ENCODE measurements at places on chromosomes 2 and 18.
A peak's percentile ranks its signal among the peaks of the same experiment; 100 is the strongest.

GRCh38 chr2:145076085-145076484 is 556.2 kb upstream of the ZEB2 start:
- DNase-seq = no peak

DNA sequence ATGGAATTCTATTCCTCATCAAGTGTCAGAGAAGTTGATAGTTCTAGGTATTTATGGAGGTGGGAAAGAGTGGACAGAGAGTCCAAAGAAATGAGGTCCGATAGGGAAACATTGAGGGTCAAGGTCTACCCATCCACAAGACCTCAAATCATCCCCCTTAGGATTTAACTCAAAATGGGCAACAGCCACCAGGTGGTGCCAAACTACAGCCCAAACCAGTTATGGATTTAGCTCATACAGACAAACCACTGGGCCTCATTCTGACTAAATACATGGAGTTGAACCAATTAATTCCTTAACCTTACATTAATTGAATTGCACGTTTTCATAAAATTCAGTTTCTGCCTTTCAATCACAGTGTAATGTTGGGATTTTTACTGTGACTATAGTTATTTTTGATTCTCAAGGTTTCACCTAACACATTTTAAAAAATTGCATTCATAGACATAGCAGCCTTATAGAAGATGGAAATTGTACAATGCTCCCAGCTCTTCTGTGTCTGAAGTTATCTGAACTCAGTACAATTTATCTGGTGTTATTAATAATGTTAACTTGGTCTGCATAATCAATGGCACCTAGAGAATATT is 98.2 kb upstream of the HNMT start:
- DNase-seq = peak; percentile 24

GRCh38 chr2:39528701-39529100 is 91.6 kb upstream of the MAP4K3 start:
- DNase-seq = no peak

GRCh38 chr2:141329964-141330363 is 800.9 kb downstream of the LRP1B start:
- DNase-seq = no peak

DNA sequence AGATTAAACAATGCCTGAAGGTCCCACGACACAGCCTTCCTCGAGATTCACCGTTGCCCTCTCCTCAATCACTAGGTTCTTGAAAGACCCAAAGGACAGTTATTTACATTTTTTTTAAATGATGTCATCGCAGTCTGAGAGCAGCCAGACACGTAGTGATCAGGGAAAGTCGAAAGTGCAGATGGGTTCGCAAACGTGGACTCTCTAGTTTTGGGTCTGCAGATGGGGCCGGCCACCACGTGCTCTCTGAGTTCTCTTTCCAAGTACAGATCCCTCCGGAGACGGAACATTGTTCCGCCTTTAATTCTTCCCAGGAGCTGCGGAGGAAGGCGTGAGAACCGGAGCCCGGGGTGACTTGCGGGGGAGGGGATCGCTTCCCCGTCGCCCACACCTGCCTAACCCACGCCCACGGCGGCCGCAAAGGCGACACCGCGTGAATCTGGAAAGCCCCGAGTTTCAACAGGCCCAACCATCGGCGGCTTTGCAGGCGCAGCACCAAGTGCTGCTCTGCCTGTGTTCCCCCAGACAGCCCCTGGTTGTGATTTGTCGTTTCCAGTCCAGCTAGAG is 54.3 kb downstream of the PKDCC start:
- peak; percentile 90 for DNase-seq

DNA sequence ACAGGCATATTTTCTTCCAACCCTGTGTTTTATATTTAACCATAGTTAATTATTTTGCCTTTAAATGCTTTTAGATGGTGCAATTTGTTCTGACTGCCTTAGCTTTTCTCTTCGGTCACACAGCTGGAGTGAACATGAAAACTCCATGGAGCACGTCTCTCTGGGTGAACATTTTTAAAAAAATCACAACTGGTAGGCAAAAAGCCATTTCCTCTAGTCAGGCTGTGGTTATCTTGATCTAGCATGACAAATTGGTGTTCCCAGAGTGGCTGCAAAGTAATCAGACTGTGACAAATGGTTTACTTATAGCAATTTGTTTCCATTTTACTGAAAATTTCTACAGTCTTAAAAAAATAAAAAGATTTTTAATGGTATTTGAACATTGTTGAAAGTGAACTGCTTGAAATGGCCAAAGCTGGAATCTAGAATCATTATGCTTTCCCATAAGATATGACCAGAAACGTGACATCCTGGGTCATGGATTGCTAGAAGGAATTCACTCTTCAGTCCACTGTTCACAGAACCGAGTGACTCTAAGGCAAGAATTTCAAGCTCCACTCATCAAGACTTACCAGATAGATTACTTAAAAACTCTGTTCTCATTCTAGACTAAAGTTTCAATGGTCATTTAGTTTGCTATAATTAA is 703.6 kb downstream of the CPS1 start:
- no peak for DNase-seq

GRCh38 chr2:37711308-37711731 is 39.9 kb upstream of the CDC42EP3 start:
- DNase-seq = no peak

DNA sequence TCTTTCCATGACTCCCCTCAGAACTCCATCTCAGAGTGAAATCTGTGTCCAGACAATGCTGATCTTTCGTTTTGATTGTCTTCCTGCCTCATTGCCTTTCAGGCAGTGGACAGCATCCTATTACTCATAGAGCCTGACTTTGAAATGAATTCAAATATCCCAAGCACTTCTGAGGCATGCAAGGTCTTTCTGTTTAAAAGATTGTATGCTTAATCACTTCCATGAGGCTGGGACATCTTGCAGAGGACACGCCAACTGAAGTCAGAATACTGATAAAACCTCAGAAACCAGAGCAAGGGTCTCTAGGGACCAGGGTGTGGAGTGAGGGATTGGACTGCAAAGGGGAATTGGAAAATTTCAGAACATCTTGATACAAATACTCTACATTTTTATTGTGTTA is 836.5 kb upstream of the ID2 start:
- DNase-seq = no peak

DNA sequence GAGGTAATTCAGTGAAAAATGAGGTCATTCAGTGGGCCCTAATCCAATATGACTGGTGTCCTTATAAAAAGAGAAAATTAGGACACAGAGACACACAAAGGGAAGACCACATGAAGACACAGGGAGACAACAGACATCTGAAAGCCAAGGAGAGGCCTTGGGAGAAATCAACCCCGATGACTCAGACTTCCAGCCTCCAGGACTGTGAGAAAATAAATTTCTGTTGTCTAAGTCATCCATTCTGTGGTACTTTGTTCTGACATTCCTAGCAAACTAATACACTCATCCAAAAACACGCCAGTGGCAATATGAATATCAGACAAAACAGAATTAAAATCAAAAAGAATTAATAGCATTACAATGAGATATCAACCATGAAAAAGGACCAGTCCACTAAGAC is 303.7 kb downstream of the SS18 start:
- no peak for DNase-seq

DNA sequence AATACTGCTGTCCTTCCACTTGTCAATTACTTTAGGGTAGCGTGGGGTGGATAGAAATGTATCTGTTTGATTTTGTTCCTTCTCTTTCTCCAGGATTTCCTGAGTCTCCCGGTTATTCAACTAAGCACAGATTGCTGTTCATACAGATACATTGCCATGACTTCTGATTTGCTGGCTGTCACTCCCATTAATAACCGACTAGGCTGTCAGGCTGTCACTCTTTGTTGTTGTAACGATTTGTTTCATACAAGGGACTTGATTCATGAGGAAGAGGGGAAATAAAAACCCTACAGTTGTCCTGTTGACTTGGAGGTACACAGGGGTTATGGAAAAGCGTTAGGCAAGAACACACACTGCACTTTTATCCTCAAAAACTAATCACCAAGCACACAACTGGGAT is 302.7 kb upstream of the SMIM21 start:
- no peak for DNase-seq

DNA sequence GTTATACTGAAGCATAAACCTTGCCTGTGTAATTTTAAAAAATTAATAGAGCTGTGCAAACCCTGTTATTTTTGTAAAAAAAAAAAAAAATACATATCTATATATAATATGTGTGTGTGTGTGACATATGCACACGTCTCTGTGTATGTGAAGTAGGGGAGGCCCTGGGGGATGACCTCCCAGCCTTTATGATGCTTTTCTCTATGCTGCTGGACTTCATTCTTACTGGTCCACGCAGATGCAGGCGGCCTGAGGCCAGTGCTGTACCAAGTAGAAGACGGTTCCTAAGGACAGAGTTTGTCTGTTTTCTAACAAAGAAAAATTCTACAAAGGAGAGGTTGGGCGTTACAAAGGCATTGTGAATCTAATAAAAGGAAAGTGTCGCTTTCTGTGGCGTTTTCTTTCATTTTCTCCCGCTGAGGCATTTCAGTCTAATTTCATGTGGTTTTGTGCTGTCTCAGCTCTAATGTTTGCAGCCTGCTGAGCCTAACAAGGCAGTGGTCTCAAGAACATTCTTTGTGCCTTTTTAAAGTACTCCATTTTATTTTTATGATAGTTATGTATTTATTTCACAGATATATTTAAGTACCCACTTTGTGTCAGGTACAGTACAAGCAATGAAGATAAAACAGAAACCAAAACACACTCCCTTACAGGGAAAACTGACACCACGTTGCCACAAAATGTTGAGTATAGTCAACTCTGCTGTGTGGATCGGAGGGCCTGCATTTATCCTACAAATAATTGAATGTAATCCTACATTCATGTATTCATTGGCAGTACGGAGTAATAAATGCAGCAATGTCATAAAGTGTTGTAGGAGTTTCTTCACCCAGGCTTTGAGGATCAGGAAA is 118.0 kb downstream of the RAB3GAP1 start:
- DNase-seq = no peak

DNA sequence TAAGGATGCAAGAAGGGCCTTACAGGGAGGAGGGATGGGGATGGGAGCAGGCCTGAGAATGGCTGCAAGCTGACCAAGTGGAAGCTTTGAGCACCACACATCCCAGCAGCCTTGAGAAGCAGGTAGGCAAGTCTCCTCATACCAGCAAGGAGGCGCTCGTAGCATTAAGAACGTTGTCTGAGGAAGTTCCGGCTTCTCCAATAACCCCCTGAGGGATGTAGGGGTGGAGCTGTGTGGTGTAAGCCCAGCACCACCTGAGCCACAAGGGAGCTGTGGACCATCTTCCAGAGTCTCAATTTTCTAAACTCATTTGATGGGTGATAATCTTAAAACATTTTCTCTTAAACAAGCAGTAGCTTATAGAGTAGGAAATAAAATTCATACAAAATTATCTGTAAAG is 50.6 kb downstream of the ST3GAL5 start:
- DNase-seq = no peak

GRCh38 chr18:77062518-77063003 is 70.0 kb downstream of the MBP start:
- DNase-seq = no peak

GRCh38 chr2:224257156-224257555 is 144.8 kb downstream of the FAM124B start:
- no peak for DNase-seq

Data from activated T-cell treated with anti-CD3 and anti-CD28 coated beads for 4 hours (primary cell).